T-helper 9 cell (primary cell): ENCODE measurements at places on chromosomes 7 and 10.

- no peak for DNase-seq
Observed at GRCh38 chr10:78696791-78697395, 371.9 kb upstream of the ZMIZ1 start.

DNA sequence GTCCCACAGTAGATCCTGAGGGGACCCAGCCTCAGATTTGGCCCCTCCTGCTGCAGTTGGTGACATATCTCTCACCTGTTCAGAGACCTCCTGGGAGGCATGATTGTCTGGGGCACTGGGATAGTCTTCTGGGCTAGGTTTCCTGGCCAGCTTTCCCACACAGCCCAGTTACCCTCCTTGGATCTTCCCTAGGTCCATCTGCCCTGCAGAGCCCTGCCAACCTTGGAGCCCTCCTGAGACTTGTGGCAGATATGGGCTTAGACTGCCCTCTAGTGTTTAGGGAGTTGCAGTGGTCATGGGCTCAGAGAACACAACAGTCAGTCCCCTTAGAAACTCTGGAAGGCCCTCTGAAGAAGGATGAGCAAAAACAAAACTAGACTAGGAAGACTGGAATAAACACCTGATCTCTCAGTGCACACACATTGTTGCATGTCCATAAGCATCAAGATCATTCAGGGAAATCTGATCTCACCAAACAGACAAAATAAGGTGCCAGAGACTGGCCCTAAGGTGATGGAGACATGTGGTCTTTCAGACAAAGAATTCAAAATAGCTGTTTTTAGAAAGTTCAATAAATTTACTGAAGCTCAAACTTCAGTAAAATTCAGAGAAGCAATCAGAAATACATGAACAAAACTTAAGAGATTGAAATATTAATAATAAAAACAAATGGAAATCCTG, 324.6 kb downstream of the ATRNL1 start:
- DNase-seq: no peak

GRCh38 chr7:121666306-121666705, 206.7 kb upstream of the PTPRZ1 start:
- DNase-seq: no peak

GRCh38 chr10:69360485-69361302, 56.0 kb downstream of the TACR2 start:
- no peak for DNase-seq

DNA sequence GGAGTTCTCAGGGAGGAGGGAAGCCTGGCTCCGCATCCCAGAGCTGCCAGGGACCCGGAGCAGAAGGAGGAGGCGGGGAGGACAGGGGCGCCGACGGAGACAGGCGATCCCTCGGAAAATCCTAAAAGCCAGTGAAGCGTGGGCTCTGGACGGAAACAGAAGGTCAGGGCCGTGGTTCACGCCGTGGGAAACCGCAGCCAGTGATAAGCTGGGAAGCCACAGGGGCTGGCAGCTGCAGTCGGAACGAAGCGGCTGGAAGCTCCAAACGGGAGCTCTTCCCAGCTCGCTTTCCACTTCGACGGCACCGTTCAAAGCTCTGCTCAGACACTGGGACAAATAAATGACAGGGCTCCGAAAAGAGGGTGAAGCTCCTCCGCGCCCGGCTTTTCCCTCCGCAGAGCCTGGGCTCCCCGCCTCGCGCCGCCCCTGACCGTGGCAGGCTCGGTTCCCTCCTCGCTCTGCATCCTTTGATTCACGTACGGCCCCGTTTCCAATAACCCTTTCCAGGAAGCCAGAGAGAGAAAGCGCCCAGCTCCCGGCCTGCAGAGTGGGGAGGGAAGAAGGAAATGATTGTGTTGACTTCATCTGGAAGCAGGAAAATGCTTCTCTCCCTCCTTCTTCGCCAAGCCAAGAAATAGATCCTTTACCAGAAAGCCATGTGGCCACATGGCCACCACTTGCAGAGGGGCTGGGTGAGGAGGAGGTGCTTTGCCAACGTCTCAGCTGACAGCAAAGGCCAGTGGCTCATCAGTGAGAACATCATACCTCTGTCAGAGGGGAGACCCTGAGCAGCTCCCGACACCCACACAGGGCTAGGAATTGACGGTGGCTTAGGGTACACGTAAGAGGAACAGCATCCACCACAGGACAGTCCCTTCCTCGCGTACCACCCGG, 57.4 kb downstream of the ADRB1 start:
- DNase-seq: no peak

DNA sequence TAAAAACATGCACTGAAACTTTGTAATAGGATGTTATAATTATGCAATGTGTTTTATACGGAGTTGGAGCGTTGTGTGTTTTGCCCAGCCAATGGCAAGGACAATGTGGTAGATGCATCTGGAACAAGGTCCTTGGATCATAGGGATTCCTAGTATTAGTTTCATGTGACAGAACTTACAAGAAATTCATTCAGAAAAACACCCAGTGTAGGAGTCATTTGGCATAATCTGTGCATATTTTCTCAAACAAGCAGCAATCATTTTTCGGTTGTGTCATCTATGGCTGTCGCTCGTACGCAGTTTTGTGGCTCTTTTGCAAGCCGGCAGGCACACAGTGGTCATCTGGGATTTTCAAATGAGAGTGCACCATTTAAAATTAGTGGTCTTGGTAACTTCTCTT, 19.8 kb downstream of the CREB5 start:
- no peak for DNase-seq

- DNase-seq: no peak
Observed at GRCh38 chr10:116915340-116915739, 66.0 kb downstream of the ENO4 start.

GRCh38 chr7:138243430-138243829, 167.2 kb downstream of the AKR1D1 start:
- DNase-seq: no peak

GRCh38 chr10:89589101-89589720, 53.8 kb upstream of the SLC16A12 start:
- no peak for DNase-seq

- no peak for DNase-seq
Observed at GRCh38 chr10:35797187-35797586, 155.1 kb upstream of the FZD8 start.

- no peak for DNase-seq
Observed at GRCh38 chr10:71127104-71127503, 85.3 kb upstream of the UNC5B start.

- DNase-seq: no peak
Observed at GRCh38 chr7:46205478-46205877, 284.4 kb upstream of the IGFBP3 start.

DNA sequence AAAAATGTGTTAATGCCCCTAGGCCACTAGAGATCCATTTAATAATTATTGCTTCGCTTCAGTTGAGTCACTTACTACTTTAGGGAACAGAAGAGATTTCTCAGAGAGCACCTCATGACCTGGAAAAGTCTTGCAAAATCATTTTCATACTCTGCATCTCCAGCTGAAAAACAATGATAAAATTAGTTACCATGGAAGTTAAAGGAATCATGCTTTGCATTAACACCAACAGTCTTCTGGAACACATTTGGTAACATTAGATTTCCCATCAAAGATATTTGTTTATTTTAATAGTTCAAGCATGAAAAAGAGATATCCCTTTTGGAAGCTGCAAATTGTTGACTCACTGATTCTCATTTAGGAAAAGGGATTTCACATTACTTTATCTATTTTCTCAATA, 1.8 kb upstream of the STEAP2 start:
- DNase-seq: no peak

GRCh38 chr7:91199601-91200000, 64.6 kb upstream of the FZD1 start:
- no peak for DNase-seq

DNA sequence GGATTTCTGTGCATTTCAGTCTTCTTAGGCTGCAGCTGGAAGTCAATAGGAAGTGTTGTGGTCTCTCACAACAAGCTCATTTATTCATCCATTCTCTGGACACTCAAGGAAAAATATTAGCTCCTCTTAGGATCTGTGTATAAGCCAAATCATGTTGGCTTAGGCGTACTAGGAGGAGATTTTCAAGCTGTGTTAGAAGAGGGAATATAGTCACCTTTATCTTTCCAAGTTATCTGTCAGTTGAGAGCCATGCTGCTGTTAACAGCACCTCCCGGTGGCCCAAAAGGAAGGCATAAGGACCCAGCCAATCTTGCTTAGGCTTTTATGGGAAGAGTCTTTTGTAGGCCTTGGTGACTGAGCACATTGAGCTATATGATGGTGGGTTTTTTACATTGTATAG, 220.0 kb downstream of the LRMDA start:
- no peak for DNase-seq

GRCh38 chr10:20970708-20971107, 73.6 kb upstream of the NEBL start:
- DNase-seq: no peak

- peak; percentile 27 for DNase-seq
Observed at GRCh38 chr10:43287056-43288007, 20.5 kb upstream of the RASGEF1A start.

GRCh38 chr7:4202954-4203353, 479.1 kb upstream of the FOXK1 start:
- no peak for DNase-seq

DNA sequence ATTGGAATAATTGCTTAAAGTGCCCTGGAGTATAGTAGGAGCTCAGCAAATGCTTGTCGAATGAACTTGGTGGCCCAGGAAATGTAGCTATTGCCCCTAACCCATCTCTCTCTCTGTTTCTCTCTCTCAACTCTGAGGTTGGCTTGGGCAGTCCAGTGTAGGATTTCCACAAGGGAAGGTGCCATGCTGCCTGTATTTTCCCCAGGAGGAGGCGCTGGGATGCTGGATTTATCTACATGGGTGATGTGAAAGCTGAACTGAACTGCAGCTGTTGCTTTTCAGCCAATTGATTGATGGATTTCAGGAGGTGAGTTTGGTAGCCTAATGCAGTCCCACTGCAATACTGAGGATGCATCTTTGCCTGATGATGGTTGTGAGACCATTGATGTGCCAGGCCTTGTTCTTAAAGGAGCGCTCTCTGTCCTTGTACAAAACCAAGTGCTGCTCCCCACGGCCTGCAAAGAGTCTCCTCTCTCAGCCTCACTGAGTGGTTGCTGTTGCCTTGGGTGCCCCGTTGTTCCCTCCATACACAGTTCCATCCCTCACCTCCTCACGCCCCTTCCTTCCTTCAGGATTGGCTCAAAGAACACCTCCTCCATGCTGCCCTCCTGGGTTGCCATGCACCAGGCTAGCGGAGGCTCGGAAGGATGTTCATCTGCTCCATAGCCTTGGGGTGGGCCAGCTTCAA, 200.6 kb downstream of the GLRX3 start:
- no peak for DNase-seq
